GM12865 (cell line): ENCODE measurements at places on chromosomes 13 and 19.

GRCh38 chr13:103140001-103140671, 73.9 kb upstream of the SLC10A2 start:
- DNase-seq = peak; percentile 78

DNA sequence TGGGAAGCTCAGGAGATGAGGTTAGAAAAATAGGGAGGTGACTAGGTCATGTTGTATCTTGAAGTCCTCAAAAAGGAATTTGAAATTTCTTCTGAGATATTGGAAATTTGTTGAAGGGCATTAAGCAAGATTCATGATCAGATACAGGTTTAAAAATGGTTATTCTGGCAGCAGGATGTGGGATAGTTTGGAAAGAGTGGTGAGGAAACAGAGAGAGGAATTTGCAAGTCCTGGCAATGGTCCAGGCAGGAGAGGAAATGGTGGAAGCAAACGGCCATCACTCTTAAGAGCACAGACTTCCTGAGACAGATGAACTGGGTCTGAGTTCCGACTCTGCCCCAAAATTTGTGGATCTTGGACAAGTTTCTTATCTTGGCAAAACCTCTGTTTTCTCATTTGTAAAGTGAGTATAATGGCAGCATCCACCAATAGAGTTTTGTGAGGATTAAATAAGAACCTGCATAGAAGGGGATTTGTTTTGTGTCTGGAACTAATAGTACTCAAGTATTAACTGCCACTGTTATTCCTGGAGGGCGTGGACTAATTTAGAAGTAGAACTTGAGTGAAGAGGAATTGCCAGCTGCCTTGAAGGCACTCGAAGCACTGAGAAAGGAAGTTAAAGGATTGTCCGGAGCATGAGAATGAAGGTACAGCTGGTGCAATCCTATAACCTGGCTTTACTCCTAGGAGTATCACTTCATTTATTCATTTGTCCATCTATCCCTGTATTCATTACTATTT, 99.6 kb downstream of the CCNA1 start:
- DNase-seq = no peak

- DNase-seq = no peak
Measured at GRCh38 chr13:33496336-33496735, 210.8 kb upstream of the STARD13 start.

DNA sequence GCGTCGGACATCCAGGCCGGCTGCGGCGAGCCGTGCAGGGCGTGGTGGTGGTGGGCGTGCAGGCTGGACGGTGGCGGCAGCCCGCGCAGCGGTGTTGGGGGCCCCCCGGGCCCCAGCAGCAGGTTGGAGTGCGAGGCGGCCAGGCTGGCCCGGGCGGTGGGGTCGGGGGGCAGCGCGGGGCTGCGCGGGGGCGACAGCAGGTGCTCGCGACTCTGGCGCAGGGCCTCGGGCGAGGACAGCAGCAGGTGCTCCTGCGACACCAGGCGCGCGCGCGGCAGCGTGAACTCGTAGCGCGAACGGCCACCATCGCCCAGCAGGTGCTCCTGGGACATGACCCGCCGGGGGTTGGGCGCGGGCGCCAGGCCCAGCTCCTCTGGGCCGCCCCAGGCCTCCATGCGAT, 9.8 kb downstream of the SHISA7 start:
- DNase-seq = no peak

DNA sequence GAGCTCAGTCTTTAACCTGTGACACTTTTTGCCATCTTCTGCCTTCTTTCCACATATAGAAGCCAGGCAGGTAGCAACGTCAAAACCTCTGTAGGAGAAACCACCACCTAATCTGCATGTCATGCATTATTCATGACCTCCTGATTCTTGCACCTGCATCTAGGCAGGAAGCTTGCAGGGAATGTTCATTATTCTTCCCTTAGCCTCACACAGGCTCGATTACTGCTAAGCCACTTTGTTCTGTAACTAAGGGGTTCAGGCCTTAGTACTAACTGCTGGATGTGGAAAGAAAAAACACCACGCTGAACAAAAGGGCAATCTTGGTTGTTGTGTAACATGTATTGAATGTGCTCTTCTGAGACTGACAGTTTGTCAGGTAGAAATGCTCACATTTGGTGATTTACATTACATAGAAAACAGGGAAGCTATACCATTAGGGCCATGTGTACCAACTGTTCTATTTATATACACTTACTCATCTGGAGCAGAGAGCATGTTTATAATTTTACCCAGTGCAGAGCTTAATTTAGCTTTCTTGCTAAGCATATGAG, 366.9 kb downstream of the KLF12 start:
- DNase-seq = no peak
